Mucosa of gallbladder (tissue), 1 donor: ENCODE measurements at places on chromosomes 1 and 21.
A peak's percentile ranks its signal among the peaks of the same experiment; 100 is the strongest.

GRCh38 chr1:176789571-176790090 is 326.7 kb downstream of the PAPPA2 start:
- DNase-seq: no peak

- no peak for DNase-seq
Measured at GRCh38 chr1:103056423-103056822, 51.9 kb downstream of the COL11A1 start.

DNA sequence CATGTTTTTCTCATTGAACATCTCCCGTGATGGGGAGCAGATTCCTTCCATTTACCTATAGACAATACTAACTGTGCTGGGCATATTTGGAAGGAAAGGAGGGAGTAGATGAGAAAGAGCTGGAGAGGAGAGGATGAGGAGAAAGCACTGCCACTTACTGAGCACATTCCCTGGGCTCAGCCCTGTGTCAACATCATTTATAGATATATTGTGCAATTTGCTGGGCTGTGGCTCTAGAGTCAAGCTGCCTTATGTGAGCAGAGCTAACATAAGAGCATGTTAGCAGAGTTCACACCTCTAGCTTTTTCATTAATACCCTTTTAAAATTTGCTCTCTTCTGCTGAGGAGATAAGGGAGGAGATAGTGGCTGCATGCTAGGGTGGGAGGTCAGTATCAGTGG is 22.3 kb upstream of the CD53 start:
- DNase-seq: no peak

DNA sequence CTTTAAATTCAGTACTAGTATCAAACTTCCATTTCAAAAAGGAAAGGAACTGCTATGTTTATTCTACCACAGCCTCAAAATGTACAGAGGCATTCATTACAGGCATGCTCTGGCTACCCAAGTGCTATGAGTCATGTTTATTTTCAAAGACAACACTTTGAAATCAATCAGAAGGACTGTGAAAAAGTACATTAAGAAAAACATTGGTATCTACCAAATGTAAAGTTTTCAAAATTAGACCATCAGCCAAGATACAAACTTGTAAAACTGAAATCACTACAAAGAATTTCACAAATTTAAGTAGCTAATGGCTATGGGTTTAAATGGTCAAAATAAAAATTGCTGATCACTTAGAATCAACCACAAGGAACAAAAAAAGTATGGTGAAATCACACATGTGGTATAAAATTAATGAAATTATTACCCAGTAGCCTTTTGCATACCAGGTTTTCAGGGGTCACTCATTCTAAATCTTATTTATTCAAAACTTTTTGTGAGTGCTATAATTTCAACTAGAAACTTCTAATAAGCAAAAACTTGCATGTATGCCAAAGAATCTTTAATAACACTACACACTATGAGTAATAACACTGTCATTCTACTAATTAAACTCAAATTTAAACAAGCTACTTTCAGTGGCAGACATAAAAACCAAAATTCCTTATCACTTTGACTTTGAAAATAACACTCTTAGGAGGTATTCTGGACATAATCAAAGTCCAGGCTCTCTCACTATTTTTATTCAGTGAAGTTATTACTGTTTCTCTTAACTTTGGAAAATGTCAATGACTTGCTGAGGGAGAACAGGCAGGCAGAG is 49.2 kb downstream of the ENAH start:
- no peak for DNase-seq

- DNase-seq: no peak
Measured at GRCh38 chr1:186858923-186859322, 30.2 kb downstream of the PLA2G4A start.

GRCh38 chr21:46128933-46129571 is 26.3 kb downstream of the FTCD start:
- no peak for DNase-seq

GRCh38 chr1:2343023-2343935 is 48.1 kb downstream of the MORN1 start:
- DNase-seq: no peak

GRCh38 chr1:27435566-27436203 is 43.3 kb downstream of the GPR3 start:
- DNase-seq: no peak

- no peak for DNase-seq
Measured at GRCh38 chr1:64005801-64006200, 197.6 kb upstream of the UBE2U start.

DNA sequence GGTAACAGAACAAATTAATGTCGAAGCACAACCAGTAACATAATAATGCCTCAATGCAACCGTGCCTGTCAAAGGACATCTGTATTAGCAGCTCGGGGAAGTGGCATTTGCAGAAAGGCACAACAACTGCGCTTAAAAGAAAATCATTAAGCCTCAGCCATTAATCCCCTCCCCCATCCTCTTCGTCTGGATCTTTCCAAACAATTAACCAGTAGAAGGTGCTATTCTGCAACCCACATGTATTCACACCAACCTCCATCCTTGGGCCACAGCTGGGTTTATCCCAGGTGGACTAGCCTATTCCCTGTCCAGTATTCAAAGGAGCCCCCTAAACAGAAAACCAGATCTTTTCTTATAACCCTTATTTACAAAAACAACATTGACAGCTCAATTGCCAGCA is 2.6 kb downstream of the RERE start:
- DNase-seq: no peak

GRCh38 chr1:98697781-98698180 is 36.3 kb downstream of the SNX7 start:
- no peak for DNase-seq

- no peak for DNase-seq
Measured at GRCh38 chr1:25650289-25650576, 33.6 kb downstream of the MAN1C1 start.

DNA sequence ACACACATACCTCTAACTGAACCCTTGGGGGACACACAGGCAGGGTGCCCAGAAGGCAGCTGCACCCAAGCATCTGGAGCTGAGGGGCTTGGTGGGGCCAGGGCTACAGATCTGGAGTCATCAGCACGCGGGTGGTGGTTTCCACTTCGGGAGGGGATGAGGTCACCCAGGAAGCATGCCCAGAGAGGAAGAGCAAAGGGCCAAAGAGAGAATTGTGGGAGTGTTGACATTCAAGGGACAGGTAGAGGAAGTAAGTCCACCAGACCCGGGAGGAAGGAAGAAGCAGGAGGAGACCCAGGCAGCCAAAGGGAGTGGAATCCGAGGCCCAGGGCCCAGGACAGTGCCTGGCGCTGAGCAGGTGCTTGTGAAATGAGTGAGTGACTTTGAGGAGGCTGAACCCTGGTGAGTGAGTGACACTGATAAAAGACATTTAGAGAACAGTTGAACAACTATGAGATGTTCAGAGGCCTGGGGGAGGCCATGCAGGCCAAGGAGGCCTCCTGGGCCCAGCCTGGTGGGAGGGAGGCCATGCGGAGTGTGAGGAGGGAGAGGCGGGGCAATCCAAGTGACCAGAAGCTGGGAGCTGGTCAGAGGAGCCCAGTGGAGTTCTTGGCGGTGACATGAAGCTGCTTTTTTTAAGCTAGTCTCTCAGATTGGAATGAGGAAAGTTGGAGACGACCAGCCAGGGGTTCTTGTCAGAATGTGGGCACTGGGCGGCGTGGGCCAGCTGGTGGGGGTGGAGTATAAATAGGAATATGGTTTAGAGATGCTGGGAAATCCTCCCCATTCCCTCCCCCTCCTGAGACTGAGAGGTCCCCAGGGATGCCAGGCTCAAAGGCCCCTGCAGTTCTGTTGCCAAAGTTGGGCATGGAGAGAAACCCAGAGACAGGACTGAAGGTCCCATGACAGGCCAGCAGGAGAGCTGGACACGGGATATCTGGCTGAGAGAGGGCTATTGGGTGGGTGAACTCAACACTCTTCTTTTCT is 7.9 kb downstream of the CDK18 start:
- DNase-seq: peak; percentile 33

- peak; percentile 88 for DNase-seq
Measured at GRCh38 chr1:22414244-22414751, 37.4 kb upstream of the ZBTB40 start.

- DNase-seq: no peak
Measured at GRCh38 chr1:59680044-59680443, 134.7 kb upstream of the HOOK1 start.

DNA sequence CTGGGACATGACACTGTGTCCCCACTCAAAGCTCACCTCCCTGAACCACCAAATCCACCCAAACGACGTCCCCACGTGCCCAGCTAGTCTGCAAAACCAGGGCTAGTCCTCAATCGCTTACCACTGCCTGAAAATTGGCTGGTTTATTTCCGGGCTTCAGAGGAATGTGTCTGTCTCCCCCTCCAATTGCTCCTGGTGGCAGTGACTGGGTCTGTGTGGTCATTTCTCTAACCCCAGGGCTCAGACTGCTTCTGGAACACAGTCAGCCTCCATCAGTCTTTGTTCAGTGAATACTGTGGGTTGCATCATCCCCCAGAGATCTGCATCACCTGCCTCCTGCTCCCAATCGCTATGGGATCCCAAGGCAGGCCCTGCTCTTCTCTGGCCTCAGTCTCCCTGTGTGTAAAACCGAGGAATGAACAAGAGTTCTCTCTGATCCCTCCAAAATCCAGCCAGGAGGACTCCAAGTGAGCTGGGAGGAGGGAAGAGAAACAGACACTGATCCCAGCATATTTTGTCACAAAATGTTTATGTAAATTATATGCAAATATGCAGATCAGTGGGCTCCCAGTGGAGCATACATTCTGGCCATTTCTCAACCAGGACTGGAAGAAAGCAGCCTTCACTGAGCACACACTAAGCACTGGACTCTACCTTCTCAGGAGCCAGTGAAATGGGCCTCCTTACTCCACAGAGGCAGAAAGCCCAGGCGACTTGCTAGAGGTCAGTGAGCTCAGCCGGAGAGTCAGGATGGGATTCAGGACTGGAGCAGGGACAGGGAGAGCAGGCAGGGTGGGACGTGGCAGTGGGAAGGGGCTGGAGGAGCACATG is 20.9 kb downstream of the SDC3 start:
- no peak for DNase-seq

GRCh38 chr1:171501305-171502024 is 16.1 kb downstream of the PRRC2C start:
- DNase-seq: no peak

- DNase-seq: no peak
Measured at GRCh38 chr1:24973315-24973714, 43.2 kb upstream of the RUNX3 start.

- DNase-seq: no peak
Measured at GRCh38 chr1:32470431-32470830, 5.6 kb downstream of the ZBTB8B start.

DNA sequence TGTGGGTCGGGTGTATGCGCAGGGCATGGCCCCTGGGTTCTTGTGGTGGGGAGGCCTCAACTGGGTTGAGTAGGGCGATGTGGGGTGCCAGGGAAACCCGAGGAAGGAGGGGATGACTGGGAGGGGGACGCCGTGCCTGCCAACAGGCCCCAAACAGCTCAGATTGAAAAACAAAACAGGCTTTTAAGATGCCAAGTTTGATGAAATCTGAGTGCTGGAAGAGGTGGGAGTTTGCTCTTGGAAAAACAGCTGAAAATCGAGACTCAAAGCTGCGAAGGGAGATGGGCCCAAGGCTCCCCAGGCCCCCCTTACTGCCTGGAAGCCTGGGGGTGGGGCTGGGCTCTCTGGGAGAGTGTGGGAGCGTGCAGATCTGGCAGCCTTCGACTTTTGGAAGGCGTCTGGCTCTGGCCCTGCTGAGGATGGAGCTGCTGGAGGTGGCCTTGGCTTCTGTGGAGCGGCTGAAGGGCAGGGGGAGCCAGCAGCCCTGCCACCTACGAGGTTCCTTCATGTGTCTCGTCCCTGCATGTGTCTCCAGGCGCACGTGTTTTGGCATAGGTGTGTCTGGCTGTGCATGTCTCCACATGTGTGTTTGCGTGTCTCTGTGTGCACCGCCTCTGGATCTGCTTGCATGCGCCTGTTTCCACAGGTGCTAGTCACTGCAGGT is 33.3 kb downstream of the PTPRF start:
- no peak for DNase-seq
